Vein endothelial cell (primary cell): ENCODE measurements at places on chromosomes 13 and 19. TPM values are rescaled to one million over a fixed set of nuclear protein-coding genes. Genes with fewer than 3 reads are reported as not detected.

MEIOSIN gene
- total RNA-seq = not detected in 2 replicates

ZSCAN5A gene
- total RNA-seq = 4.9 and 7.5 TPM in 2 replicates

PPAN gene
- total RNA-seq = 33.8 and 34.6 TPM in 2 replicates

LINGO3 gene
- under 0.01 TPM in 1 of 2 replicates, not detected in the other for total RNA-seq

DCT gene
- total RNA-seq = 0.10 TPM in 1 of 2 replicates, not detected in the other

ATF5 gene
- 18.6 and 19.5 TPM in 2 replicates for total RNA-seq

LGALS14 gene
- total RNA-seq = not detected in 2 replicates

URI1 gene
- total RNA-seq = 38.9 and 44.8 TPM in 2 replicates

IRGC gene
- total RNA-seq = not detected in 2 replicates

COL4A1 gene
- 997 and 1,365 TPM in 2 replicates for total RNA-seq

ESD gene
- 96.4 and 96.9 TPM in 2 replicates for total RNA-seq

KLK2 gene
- total RNA-seq = not detected in 2 replicates

NTN5 gene
- total RNA-seq = not detected in 2 replicates

LPAR6 gene
- 28.9 and 29.7 TPM in 2 replicates for total RNA-seq

SERP2 gene
- total RNA-seq = 0.96 TPM in 1 of 2 replicates, not detected in the other

GPR12 gene
- not detected in 2 replicates for total RNA-seq

CCNA1 gene
- total RNA-seq = 2.3 and 3.2 TPM in 2 replicates

ITPKC gene
- total RNA-seq = 13.4 and 20.2 TPM in 2 replicates

SERTM1 gene
- total RNA-seq = 0.10 TPM in 1 of 2 replicates, not detected in the other

GPATCH1 gene
- 6.2 and 7.1 TPM in 2 replicates for total RNA-seq

PTGIR gene
- 0.10 and 0.98 TPM in 2 replicates for total RNA-seq

PGLYRP1 gene
- not detected in 2 replicates for total RNA-seq

OR7D2 gene
- not detected in 2 replicates for total RNA-seq

TUBB4A gene
- not detected in 2 replicates for total RNA-seq

DACT3 gene
- 0.57 and 0.65 TPM in 2 replicates for total RNA-seq

LRRC4B gene
- not detected in 2 replicates for total RNA-seq

ZNF230 gene
- total RNA-seq = 3.0 and 5.2 TPM in 2 replicates

LGI4 gene
- 0.10 TPM in 1 of 2 replicates, not detected in the other for total RNA-seq

SLC15A1 gene
- not detected in 2 replicates for total RNA-seq

ZFP82 gene
- 4.6 and 4.9 TPM in 2 replicates for total RNA-seq

ONECUT3 gene
- total RNA-seq = not detected in 2 replicates

ZSCAN4 gene
- under 0.01 and 0.10 TPM in 2 replicates for total RNA-seq
